ENCODE measurements at places on chromosomes 16 and 17.

DNA sequence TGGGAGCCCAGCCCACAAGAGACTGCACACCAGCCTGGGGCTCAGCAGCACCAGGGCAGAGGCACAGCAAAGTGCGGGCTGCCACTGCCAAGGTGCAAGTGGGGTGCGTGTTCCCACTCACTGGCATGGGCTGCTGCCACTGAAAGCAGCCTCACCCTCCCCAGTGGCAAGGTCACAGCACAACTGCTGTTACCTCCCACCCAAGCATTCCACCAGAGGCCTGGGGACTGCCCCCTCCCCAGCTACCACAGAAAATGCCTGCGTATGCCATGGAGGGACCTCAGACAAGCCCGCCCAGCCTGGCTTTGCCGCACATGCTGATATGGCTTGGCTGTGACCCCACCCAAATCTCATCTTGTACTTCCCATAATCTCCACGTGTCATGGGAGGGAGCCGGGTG lies 33.1 kb downstream of the MEAK7 start:
- DNase-seq = no peak

- DNase-seq = no peak
These were observed 3.2 kb downstream of the ARHGAP17 start for GRCh38 chr16:25011891-25012514.

DNA sequence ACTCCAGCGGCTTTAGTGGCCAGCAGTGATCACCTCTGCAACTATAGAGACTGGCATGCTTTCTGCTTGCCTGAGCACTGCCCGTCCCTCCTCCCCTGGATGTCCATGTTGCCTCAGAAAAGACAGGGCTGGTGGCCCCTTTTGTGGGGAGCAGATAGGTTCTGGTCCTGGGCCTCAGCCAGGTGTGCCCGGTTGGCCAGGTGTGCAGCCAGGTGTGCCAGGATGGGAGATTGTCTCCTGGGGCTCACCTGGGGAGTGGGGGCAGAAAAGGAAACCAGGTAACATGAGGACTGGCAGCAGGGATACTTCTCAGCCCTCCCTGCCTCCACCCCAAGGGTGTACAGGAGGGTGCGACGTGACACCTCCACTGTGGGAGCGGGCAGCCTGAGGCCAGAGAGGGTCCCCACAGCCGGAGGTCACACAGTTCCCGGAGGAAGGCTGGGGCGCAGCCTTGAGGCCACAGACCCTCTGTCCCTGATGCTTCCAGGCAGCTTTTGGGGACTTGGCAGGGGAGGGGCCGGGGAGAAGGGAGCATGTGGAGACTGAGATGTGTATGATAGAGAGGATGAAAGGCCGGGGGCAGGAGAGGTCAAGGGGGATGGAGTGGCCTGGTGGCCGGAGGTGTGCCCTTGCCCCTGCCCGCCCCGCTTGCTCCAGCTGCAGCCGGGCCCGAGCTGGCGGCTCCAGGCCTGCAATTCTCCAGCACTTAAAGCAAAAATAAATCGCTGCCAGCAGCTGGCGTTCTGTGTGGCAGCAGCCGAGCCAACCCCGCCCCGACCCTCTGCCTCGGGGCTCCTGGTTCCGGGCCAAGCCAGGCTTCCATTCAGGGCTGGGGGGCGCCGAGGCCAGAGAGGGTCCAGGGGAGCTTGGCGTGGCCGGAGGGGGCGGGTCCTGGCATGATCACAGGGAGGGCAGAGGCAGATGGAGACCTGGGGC lies 6.7 kb downstream of the KCNJ12 start:
- no peak for DNase-seq

DNA sequence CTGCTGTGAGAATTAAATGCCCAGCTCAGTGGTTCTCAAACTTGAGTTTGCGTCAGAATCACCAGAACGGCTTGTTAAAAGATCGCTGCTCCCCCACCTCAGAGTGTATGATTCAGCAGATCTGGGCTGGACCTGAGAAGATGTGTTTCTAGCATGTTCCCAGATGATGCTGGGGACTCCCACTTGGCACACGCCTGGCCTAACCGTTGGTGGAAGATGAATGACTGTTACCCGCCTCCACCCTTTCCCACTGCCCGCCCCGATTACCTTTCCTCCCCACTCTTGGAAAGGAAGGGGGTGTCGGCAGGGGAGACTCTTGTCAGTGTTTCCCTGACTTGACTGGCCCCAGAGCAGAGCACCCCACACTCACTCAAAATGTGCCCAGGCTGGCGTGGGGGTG lies 29.3 kb upstream of the ABCC3 start:
- DNase-seq = no peak

GRCh38 chr16:75304521-75305363 lies 53.3 kb upstream of the BCAR1 start:
- no peak for DNase-seq

DNA sequence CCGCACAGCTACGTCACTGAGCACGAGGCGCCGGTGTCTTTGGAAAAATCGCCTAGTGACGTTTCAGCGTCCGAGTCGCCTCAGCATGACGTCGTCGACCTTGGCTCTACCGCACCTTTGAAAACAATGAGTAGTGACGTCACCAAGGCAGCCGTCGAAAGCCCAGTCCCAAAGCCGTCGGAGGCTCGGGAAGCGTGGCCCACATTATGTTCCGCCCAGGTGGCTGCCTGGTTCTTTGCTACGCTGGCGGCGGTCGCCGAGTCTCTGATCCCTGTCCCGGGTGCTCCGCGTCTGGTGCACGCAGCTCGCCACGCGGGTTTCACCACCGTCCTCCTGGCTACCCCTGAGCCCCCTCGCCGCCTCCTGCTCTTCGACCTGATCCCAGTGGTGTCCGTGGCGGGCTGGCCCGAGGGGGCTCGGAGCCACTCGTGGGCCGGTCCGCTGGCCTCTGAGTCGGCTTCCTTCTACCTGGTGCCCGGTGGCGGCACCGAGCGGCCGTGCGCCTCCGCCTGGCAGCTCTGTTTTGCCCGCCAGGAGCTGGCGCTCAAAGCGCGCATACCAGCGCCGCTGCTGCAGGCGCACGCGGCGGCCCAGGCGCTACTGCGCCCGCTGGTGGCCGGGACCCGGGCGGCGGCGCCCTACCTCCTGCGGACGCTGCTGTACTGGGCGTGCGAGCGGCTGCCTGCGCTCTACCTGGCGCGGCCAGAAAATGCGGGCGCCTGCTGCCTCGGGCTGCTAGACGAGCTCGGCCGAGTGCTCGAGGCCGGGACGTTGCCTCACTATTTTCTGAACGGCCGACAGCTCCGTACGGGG lies 1.5 kb downstream of the TMEM102 start:
- DNase-seq = peak; percentile 77

- no peak for DNase-seq
These were observed 36.6 kb upstream of the CHMP6 start for GRCh38 chr17:80955078-80955477.

DNA sequence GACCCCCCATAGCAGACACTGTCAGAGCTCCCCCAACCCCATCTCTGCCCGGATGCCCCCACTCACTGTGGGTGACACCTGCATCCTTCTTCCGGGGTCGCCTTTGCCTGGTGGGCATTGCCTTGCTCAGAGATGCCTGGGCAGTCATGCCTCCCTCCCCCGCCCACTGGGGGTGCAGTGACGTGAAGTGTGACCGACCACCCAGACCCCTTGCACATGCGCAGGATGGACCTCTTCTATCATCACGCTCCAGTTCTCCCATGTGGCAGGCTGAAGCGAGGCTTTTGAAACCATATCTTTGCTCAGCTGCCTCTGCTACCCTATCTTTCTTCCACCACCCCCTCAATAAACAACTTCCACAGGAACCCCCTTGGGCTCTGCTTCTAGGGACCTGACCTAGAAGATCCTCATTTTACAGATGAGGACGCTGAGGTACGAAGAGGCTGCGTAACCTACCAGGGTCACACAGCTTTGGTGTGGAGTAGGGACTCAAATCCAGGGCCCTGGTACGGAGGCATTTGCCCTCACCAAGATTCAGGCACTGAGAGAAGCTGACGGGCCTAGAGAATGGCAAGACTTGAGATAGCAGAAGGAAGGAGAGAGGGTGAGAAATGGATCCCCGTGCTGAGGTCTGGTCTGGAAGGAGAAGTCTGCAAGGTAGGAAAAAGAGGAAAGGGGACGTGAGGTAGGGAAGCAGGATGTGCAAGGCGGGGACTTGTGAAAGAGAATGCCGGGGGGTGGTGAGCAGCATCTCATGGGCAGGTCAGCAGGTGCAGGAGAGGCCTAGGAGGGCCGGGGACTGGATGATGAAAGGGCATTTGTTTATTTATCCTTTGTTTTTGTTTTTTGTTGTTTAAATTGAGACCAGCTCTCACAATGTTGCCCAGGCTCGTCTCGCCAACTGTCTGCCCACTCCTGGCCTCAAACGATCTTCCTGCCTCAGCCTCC lies 14.4 kb downstream of the NLRC5 start:
- DNase-seq = no peak

GRCh38 chr16:66741169-66741900 lies 10.1 kb downstream of the DYNC1LI2 start:
- no peak for DNase-seq

- no peak for DNase-seq
These were observed 15.8 kb upstream of the GHDC start for GRCh38 chr17:42210046-42210445.

DNA sequence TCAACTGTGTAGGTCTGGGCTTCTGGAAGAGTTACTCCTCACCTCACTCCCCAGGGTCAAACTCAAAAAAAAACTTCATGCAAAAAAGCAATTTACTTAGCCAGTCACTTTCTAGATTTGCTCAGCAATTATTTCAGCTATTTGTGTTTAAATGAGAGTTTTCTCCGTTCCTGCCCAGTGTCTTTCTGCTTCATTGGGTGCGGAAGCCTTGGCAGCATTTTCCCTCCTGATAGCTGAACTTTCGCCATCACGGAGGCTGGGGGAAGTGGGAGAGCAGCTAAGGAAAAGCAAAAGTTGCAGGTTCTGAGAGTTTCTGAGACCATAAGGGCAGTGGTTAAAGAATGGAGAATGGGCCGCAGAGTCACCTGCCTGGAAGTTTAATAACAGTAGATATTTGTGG lies 287.1 kb upstream of the DYNLRB2 start:
- DNase-seq = no peak

- DNase-seq = no peak
These were observed 81.8 kb upstream of the DNAJA2 start for GRCh38 chr16:47055136-47055885.

DNA sequence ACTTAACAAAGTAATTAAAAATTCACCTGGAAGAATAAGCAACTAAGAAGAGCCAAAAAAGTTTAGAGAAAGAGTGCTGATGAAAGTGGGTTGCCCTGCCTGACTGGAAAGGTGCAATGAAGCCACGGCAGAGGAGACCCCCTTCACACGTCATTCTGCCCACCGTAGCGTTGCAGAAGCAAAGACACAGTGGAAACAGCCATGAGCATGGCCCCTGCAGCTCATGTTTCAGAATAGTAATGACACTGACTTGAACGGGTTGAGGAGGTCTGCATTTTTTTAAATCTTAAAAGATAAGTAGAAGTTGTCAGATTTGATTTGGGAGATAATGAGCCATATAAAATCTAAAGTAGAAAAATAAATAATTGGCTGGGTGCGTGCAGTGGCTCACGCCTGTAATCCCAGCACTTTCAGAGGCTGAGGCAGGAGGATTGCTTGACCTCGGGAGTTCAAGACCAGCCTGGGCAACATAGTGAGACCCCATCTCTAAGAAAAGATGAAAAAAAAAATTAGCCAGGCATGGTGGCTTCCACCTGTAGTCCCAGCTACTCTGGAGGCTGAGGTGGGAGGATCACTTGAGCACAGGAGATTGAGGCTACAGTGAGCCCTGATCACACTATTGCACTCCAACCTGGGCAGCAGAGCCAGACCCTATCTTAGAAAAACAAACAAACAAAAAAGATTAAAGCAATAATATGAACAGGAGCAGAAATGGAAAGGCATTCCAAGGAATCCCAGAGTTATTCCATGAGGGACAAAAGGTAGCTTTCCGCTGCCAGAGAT lies 184.6 kb downstream of the LGALS9B start:
- DNase-seq = no peak

DNA sequence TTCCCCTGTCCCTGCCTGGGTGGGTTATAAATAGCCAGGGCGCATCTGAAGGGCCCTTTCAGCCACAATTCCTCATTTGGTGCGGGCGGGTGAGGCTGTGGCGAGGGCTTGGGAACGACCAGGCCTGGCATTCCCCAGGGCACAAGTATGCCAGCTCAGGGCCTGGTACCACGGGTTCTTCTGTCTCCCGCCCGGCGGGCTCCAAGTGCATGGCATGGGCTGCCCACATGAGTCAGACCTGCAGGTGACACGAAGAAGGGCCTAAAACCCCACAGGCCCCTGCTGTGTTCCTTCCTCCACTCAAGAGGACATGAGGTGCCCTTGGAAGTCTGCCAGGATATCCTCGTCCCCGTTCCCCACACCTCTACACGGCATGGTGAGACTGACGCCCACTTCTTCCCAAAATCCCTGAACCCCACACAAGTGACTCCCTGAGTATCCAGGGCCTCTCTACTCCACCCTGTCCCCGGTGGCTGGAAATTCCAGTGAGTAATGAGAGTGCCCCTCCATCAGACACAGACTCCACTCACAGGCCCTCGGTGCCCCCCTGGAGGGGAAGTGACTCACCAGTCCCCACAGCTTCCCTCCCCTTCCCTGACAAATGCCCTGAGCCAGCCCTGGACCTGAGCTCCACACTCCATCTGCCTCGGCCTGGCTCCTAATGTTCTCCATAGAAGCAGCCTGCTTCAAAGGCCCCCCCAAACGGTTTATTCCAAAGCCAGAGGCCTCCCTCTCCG lies 68.8 kb downstream of the ABR start:
- no peak for DNase-seq

DNA sequence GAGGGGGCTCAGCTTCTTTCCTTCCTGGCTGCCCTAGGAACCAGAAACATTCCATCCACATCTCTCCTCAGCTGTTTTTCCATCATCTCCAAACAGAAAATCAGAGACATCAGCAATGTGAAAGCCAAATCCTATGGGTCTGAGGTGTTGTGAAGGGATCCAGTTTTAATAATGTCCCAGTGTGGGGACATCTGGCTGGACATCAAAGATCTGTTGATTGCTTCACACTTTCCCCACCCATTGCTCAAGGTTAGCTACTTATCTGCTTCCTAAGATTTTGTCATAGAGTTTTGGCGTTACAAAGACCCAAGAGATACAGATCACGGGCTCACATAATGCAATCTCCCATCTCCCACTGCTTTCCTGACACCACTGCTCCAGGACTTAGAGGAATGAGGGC lies 47.8 kb upstream of the AXIN2 start:
- no peak for DNase-seq

- no peak for DNase-seq
These were observed 54.6 kb downstream of the STX8 start for GRCh38 chr17:9521062-9521461.

DNA sequence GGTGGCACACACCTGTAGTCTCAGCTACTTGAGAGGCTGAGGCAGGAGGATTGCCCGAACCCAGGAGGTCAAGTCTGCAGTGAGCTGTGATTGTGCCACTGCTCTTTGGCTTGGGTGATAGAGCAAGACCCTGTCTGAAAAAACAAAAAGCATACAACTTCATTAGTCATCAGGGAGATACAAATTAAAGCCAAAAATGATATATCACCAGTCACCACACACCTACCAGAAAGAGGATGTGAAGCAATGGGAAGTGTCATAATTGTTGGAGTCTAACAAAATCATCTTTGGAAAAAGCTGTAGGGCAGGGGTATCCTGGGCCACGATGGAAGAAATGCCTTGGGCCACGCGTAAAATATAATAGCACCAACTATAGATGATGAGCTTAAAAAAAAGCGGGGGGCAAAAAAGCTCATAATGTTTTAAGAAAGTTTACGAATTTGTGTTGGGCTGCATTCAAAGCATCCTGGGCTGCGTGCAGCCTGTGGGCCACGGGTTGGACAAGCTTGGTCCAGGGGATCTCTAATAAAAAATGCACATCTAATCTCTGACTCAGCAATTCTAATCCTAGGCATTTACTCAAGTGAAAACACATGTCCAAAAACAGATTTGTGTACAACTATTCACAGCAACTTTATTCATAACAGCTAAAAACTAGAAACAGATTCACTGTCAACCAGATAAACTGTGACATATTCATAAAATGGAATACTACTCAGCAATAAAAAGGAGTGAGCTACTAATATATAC lies 65.9 kb downstream of the HIC1 start:
- no peak for DNase-seq
